H54 (cell line): ENCODE measurements at places on chromosomes 7 and 10.

DNA sequence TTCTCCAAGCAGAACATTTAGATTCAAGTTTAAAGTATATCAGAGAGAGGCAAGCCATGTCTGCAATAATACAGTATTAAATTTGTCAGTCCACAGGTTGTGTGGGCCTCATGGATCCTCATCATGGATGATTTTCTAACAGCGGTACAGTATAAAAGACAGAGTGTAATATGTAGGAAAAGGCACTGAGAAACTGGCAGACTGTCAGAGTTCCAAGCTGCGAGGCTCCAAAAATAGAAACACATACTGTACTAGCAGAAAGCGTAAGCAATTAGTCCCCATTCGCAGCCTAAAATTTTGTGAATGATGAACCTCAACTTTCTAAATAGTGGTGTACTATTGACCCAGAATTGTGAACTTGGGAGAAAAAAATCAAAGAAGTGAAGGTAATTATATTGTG is 933.3 kb downstream of the XPNPEP1 start:
- DNase-seq, result no peak

- DNase-seq, result no peak
Measured at GRCh38 chr10:49053053-49053997, 62.0 kb downstream of the VSTM4 start.

- peak; percentile 56 for DNase-seq
Measured at GRCh38 chr10:44978570-44979280, at the start of gene DEPP1. Gene DEPP1, minus strand, starts transcription at chr10:44978809. Its CDS starts 779 bp downstream, at chr10:44978030.

- DNase-seq, result no peak
Measured at GRCh38 chr10:82625512-82626189, 750.7 kb downstream of the NRG3 start.

DNA sequence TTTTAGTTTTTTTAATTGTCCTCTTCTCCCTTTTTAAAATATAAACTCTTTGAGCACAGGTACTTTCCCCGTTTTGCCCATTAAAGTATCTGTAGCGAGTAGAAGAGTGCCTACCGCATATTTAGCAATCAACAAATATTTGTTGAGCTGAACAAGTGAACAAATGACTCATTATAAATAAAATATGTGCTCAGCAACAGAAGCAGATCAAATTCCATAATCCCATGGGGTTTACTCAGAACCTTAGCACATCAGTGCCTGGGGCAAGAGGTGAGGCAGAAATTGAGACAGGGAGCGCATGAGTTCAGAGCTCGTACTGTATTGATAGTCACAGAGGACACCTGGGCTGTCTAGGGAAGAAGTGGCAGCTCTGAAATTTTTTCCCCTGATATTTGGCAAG is 161.0 kb downstream of the SEM1 start:
- DNase-seq, result no peak

DNA sequence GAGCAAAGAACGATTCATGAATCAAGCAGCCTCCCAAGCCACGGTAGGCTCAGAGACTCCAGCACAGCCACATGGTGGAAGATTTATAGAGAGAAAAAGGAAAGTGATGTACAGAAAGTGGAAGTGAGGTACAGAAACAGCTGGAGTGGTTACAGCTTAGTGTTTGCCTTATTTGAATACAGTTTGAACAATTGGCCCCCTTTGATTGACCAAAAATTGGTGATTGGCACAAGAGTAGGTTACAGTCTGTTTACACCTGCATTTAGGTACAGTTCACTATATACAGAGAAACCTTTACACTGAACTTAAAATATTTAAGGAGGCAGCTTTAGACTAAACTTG is 136.4 kb upstream of the ASAH2 start:
- DNase-seq, result no peak

DNA sequence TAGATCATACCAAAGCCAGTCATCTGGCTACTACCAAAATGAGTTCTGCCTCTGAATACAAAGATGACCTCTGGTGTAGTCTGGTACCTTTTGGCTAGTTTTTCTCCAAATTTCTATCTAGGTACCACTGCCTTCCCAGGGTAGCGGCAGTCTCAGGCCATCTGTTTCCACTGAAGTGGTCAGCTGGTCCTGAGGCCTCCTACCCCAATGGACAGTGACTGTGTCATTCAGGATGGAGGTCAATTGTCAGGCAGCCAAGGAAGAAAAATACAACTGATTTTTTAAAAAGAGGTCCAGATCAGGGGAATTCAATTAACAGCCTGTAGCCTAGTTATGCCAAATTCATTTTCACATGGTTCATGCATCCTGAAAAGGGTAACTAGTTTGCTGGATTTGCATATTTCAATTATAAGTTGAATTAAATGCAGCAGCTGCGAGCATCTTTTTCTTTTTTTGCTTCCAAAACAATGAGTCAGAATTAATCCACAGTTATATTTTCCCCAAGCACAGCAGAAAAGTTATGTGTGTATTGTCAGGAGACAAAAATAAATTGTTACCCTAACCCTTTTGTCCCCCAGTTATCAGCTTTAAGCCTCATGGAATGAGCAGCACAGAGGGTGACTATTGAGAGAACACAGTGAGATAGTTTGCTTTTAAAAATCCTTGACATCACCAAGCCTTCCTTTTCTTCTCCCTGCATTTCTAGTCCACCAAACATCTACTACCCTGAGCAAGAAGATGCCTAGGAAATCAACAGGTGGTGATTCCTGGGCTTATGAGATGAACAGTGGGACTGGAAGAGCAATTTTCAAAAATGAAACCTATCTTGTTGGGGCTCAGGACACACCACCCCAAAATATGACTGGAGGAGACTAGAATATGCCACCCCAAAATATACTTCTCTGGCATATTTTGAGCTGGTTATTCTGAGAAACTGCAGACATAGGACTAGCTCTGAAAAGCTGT is 27.7 kb downstream of the BCCIP start:
- DNase-seq, result no peak
